ELR (cell line): ENCODE measurements at places on chromosomes 5 and 9.

DNA sequence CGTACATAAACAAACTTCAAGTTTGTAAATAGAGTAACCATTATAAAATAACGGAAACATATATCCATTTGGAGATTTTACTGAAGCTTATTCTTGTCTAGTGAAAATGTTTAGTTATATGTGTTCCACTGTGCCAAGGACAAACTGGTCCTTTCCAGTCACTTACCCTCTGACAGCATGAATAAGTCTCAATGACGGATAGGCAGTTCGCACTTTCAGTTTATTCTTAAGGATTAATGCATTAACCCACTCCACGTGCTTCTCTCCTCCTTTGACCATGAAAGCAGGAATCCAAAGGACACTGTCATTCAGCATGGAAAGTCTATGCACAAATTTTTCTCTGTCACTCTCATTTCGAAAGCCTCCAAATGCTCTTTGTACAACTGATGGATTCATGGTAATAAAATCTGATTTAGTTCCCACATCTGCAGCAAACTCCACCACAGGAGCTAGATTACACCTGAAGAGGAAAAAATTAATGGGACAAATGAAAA is 47.1 kb downstream of the ST8SIA4 start:
- DNase-seq = no peak

- DNase-seq = no peak
Observed at GRCh38 chr5:43315682-43316081, 2.5 kb upstream of the HMGCS1 start.

GRCh38 chr5:177154003-177154643 is 20.6 kb downstream of the NSD1 start:
- DNase-seq = no peak

- DNase-seq = no peak
Observed at GRCh38 chr5:61274511-61274911, 57.5 kb upstream of the ZSWIM6 start.

GRCh38 chr9:135877791-135878527 is 29.4 kb downstream of the CAMSAP1 start:
- DNase-seq = no peak

DNA sequence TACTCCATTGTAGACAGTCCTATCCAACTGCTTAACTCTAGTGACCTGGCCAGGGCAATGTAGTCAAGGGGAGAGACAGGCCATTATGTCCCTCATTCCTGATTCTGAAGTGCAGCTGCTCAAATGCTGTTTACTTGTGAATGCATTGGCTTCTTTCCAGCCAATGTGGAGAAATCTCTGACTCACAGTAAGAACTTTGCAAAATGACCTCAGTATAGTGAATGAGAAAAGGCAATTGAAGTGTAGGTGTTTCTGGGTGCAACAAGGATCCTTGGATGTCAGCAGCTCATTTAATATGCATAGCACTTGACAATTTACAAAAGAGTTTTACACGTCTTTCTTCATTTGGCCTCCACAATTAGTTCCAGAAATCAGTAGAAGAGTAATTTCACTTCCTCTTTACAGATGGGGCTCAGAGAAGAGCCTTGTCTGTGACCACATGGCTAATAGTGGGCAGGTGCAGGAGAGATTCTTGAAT is 367.2 kb downstream of the OSTF1 start:
- no peak for DNase-seq

- DNase-seq = peak; percentile 67
Observed at GRCh38 chr9:18542837-18543405, 69.0 kb downstream of the ADAMTSL1 start.

DNA sequence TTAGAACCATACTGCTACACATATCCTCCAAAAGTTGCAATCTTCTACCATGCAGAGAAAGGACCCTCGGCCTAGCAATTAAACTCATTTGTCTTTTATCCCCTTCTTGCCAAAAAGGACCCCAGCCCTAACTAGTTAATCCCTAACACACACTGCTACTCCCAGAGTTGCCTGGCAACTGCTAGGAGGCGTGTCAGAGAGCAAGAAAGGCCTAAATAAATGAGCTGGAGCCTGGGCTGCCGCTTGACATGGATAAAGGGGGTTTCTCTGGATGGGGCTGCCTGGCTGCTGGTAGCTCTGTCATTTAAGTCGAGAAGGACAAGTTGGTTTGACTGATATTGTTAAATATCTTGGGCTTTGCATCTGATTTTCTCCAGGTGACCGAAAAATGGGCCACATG is 194.8 kb downstream of the CRB2 start:
- DNase-seq = no peak
